Stimulated activated CD4-positive, alpha-beta T cell treated with anti-CD3 and anti-CD28 coated beads, Interleukin-1b, Interleukin-23, amount 100 ng/mL, for 1 hour (primary cell): ENCODE measurements at places on chromosomes 12 and 14.

DNA sequence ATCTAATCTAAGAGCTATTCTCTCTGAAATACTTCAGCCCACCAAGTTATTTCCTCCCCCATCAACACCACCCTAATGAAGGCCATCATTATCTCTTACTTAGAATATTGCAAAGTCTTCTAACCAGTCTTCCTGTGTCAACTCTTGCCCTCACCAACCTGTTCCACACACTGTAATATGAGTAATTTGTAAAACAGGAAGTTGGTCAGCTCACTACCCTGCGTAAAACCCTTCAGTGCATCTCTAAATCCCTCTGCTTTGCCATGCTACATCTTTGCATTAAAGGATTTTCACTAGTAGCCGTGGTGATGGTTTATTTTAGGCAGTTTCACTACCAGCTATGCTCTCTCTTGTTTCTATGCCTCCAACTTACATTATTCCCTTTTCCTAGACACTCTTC lies 70.0 kb downstream of the KIF21A start:
- no peak for DNase-seq

GRCh38 chr14:58138714-58139482 lies 13.1 kb downstream of the ARMH4 start:
- no peak for DNase-seq

- no peak for DNase-seq
Observed at GRCh38 chr14:83924259-83924658, 1605.7 kb upstream of the FLRT2 start.

DNA sequence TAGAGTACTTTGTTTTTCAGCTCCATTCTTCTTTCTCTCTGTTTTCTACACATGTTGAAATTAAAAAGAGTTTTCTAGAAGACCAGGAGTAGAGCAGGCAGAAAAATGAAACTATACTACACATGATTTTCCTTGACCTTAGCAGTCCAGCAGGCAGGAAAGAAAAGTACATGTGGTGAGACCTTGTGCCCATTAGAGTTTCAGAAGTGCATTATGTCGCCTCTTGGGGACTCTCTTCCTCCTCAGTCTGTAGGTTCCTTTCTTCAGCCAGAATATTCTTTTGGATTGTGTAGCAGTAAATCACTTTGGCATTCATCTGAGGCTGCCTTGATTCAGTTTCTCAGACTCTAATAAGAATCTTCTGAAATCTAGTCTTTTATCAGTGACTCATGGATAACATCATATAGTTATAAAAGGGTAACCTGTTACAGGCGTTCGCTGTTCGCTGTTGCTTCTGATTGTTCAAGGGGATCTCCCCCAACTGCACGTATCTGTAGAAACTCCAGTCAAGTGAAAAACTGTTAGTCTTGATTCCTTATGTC lies 161.8 kb downstream of the ANO4 start:
- no peak for DNase-seq

GRCh38 chr12:52600071-52600470 lies 1.2 kb downstream of the KRT72 start:
- DNase-seq: no peak

- DNase-seq: no peak
Observed at GRCh38 chr12:30752255-30752654, 2.5 kb downstream of the CAPRIN2 start.

- DNase-seq: no peak
Observed at GRCh38 chr12:13816394-13816793, 165.0 kb downstream of the GRIN2B start.

DNA sequence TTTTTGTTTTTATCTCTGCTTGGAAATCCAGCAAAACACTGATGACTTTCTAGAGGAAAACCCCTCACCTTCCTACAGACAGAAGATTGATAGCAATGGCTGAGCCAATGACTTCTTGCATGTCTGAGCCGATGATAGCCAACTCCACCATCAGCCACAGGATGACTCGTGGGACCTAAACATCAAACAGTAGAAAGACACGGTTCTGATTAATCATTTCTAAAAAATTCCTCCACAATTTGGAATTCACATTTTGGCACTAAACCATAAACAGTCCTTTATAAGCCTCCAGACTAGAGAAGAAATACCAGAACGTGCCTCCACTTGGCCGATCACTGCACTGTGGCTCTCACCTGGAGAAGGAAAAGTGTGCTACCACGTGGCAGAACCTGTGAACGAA lies 25.9 kb downstream of the SLC11A2 start:
- DNase-seq: no peak

GRCh38 chr14:33343016-33343415 lies 404.3 kb downstream of the NPAS3 start:
- no peak for DNase-seq

GRCh38 chr12:70180130-70180529 lies 63.1 kb upstream of the CNOT2 start:
- no peak for DNase-seq

GRCh38 chr14:64944041-64944440 lies 1.5 kb upstream of the GPX2 start:
- DNase-seq: no peak

- no peak for DNase-seq
Observed at GRCh38 chr12:88763536-88764100, 183.3 kb upstream of the KITLG start.

GRCh38 chr12:15562263-15562662 lies 226.9 kb downstream of the EPS8 start:
- DNase-seq: no peak

GRCh38 chr12:124938587-124938986 lies 24.1 kb upstream of the UBC start:
- DNase-seq: no peak

DNA sequence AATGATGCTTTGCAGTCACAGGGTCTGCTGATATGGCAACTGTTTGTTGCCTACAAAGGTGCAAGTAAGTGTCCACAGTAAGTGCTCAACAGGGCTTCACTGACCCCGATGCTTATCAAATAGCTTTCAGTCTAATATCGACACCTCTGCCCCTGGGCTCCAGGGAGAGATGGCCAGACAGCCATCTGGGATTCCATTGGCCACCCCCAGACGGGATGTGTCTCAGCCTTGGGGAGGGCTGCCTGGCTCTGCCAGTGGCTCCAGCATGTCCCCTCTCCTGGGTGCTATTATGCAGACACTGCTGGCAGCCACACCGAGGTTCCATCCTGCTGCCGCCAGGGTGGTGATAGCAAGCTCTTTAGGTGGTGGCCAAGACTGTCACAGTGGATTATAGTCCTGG lies 57.4 kb downstream of the DGLUCY start:
- no peak for DNase-seq

DNA sequence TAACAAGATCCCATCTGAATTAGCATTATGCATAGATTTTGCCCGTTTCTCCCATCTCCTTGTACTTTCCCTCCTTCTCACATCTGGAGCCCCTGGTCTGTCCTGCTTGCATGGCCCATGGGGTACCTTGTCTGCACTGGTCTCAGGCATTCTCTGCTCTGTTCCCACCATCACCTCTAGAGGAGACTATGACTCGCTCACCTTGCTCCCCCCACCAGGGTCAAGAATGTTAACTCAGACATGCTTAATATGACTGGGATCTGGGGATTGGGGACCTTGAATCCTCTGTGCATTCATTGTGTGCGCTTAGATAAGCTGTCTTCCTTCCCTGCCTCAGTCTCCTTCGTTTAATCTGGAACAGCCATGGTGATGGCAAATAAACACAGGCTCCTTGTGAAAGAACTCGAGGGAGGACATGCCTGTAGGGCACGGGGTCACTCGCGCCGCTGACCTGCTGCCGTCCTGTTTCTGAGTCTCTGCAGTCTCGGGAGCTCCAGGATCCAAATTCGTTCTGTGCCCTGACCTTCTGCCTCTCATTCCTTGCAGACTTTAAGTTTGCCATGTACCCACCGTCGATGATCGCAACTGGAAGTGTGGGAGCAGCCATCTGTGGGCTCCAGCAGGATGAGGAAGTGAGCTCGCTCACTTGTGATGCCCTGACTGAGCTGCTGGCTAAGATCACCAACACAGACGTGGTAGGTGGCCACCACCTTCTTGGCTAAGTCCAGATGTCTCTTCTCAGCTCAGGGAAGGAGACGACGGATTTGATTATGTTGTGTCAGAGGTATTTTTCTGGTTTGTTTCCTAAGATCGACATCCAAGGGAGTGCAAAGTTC lies 15.0 kb downstream of the CCND2 start:
- DNase-seq: no peak

DNA sequence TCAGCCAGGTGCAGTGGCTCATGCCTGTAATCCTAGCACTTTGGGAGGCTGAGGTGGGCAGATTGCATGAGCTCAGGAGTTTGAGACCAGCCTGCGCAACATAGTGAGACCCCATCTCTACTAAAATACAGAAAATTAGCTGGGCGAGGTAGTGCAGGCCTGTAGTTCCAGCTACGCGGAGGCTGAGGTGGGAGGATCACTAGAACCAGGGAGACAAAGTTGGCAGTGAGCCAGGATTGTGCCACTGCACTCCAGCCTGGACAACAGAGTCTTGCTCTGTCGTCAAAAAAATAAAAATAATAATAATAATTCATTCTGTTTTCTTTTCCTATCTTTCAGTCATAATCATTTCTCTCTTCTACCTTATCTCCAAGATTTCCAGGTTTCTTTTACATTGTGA lies 48.6 kb upstream of the USP44 start:
- no peak for DNase-seq
